ENCODE measurements at places on chromosomes 2 and 18.

GRCh38 chr2:181131584-181131983 is 151.2 kb downstream of the UBE2E3 start:
- no peak for DNase-seq

- no peak for DNase-seq
Observed at GRCh38 chr18:57134618-57135135, 12.2 kb upstream of the BOD1L2 start.

DNA sequence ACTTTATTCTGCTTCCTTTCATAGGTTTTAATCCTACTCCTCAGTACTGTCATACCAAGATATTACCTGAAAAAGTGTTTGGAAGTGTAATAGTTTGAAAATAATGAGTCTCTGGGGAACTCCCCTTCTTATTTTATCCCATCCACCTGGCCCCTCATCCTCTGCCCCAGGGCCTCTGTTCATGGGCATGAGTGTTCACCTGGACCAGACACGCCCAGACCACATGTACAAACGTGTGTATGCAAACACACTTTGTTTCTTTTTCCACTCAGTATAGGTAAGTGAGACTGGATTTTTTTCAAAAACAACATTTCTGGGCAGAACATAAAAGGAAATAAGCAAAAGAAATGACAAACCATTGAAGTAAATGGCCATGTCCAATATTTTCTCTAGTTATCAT is 62.1 kb upstream of the THSD7B start:
- no peak for DNase-seq

GRCh38 chr2:182522972-182523473 is 96.2 kb upstream of the PDE1A start:
- DNase-seq, result no peak

DNA sequence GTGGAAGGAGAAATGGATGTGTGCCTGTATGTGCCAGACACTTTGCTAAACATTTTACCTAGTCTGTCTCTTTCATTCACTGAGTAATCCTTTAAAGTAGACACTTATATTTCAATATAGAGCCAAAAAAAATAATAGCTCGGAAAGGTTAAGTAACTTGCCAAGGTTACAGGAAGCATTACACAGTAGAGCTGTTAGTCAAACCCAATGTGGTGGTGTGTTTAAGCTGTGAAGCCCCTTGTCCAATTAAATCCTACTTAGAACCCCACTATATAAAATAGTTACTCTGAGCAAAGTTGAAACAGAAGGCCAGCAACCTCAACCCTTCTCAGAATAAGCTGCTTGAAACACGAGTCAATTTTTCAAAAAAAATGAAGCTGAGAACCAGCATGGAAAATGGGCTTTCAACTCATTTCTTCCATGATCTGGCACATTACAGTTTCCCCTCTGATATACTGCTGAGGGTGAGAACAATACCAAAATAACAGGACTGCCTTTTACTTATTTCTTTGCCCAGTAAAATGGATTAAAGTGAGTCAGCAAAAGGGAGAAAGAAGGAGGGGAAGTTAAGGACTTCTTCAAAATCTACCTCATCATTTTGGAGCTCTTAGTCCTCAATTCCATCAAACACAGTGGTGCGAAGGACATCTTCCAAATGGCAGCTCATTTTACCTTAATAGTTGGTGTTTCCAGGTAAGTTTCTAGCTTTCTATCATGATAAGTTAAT is 7.9 kb downstream of the RDH14 start:
- DNase-seq, result no peak
